Heart left ventricle (tissue), 16 donors: ENCODE measurements at places on chromosomes 12 and 14. TPM values are rescaled to one million over a fixed set of nuclear protein-coding genes. Genes with fewer than 3 reads are reported as not detected.
A peak's percentile ranks its signal among the peaks of the same experiment; 100 is the strongest.

P2RX2 gene
- not detected for total RNA-seq

LRTM2 gene
- total RNA-seq, result not detected

RERG gene
- 4.2 TPM for total RNA-seq

DNA sequence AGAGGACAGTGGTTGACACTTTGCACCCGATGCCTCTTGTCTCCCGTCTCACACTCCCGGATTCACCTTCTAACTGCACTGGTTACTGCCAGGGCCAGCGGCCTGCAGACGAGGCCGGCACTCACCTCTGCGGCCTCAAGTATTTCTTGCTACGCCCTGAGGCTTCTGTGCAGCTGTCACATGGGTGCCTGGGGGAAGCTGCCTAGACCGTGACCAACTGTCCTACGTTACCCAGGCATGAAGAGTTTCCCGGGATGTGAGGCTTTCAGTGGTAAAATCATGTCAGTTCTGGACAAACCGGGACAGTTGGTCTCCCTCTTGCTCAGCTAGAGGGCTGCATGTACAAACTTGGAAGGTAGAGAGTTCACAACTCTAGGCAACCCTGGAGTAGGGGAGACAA lies 274.5 kb downstream of the GLT1D1 start:
- no peak overlapping the region for H3K4me3 ChIP-seq
- H3K36me3 ChIP-seq, result no peaks in the 10 kb centered on the region
- H3K27me3 ChIP-seq, result no peaks in the 10 kb centered on the region

DNA sequence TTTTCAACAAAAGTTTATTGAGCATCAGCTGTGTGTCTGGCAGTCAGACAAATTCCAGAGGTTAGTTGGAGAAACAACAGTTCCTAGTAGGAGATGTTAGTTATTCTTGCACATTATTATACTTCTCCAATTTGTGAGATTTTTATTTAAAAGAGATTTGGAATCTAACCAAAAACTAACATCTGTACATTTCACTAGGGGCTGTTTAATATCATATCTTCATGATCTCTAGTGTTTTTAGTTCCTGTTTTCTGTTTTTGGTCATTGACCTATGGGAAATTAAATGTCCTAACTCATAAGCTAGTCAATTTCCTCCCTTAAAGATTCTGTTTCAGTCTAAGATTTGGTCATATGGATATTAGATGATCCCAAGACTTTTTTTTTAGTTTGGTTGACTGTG lies 34.1 kb upstream of the KLHDC2 start:
- DNase-seq, result no peak
- H3K27ac ChIP-seq, result no peak overlapping the region

GRCh38 chr14:78983126-78983525 lies 813.0 kb downstream of the NRXN3 start:
- H3K27me3 ChIP-seq, result no peaks in the 10 kb centered on the region
- no peak overlapping the region for H3K4me3 ChIP-seq
- no peaks in the 10 kb centered on the region for H3K4me1 ChIP-seq
- no peaks in the 10 kb centered on the region for H3K36me3 ChIP-seq
- no peak for DNase-seq
- no peak overlapping the region for H3K27ac ChIP-seq

GRCh38 chr14:61217516-61217915 lies 63.6 kb downstream of the TMEM30B start:
- DNase-seq, result no peak
- peaks cover 22% of the 10 kb centered on the region for H3K27me3 ChIP-seq
- H3K27ac ChIP-seq, result no peak overlapping the region
- no peaks in the 10 kb centered on the region for H3K36me3 ChIP-seq
- no peak overlapping the region for H3K4me3 ChIP-seq

DNA sequence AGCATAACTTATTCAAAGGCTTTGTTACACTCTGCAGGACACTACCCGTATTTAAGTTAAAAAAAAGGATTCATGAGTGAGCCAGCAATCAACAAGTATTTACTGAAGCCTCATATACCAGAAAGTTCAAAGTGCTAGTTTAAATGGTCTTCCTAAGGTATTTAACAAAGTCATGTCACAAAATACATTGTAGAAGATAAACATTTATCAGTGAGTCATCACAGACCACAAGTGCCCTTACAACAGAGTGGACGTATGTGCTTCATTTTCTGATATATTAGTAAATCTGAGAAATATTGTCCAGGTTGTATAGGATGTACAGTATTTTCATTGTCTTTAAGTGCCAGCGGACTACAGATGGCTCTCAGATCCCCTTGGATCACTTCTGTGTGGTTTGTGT lies 24.2 kb downstream of the FLRT2 start:
- no peaks in the 10 kb centered on the region for H3K36me3 ChIP-seq
- H3K27ac ChIP-seq, result no peak overlapping the region
- DNase-seq, result no peak
- H3K4me3 ChIP-seq, result no peak overlapping the region
- no peaks in the 10 kb centered on the region for H3K27me3 ChIP-seq

DNA sequence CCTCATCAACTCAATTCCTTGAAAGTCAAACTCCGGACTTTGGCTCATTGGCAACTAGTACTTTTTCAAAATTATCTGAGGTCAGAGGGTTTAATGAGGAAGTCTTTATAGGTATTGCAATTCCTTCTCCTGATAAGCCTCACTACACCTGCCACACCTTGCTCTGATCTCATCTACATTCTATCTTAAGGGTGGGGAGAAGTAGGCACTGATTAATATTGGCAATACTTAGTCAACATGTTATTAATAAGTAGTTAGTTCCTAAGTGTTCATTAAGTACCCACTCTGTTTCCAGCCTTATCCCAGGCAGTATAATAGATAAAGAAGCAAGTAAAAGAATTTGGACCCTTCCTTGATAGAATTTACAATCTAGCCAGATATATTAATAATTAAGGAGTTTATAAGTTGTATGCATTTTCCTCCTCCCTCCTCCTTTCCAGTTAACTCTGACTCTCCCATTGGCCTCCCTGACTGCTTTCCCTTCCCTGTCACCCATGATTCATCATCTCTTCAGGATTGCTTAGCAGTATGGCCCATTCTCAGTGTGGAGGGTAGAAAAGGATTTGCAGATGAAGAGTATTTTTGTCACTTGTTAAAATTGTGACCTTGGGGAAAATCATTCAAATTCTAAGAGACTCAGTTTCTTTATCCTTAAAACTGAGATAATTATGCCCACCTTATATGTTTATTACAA lies 231.0 kb upstream of the ATP2B1 start:
- H3K4me1 ChIP-seq, result no peaks in the 10 kb centered on the region
- DNase-seq, result no peak
- no peaks in the 10 kb centered on the region for H3K27me3 ChIP-seq
- no peaks in the 10 kb centered on the region for H3K36me3 ChIP-seq
- no peak overlapping the region for H3K27ac ChIP-seq
- H3K4me3 ChIP-seq, result no peak overlapping the region

- no peaks in the 10 kb centered on the region for H3K36me3 ChIP-seq
- H3K4me3 ChIP-seq, result no peak overlapping the region
- no peaks in the 10 kb centered on the region for H3K27me3 ChIP-seq
- H3K4me1 ChIP-seq, result no peaks in the 10 kb centered on the region
- DNase-seq, result no peak
These were observed 968.6 kb upstream of the USP15 start for GRCh38 chr12:61291647-61292046.

DNA sequence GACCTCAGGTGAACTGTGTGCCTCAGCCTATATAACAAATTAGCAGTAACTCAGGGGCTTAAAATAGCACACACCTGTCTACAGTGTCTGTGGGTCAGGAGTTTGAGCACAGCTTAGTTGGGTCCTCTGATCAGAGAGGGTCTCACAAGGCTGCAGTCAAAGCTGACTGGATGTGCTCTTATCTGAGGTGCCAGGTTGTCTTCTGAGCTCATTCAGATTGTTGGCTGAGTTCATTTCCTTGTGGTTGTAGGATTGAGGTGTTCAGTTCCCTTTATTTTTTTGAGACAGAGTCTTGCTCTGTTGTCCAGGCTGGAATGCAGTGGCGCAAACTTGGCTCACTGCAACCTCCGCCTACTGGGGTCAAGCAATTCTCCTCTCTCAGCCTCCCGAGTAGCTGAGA lies 164.7 kb downstream of the ADCK1 start:
- no peak for DNase-seq
- H3K27me3 ChIP-seq, result peaks cover 3% of the 10 kb centered on the region
- H3K27ac ChIP-seq, result no peak overlapping the region
- no peaks in the 10 kb centered on the region for H3K4me1 ChIP-seq
- no peak overlapping the region for H3K4me3 ChIP-seq

GRCh38 chr12:50979369-50980052 lies 27.2 kb downstream of the HIGD1C start:
- peaks cover 5% of the 10 kb centered on the region for H3K4me1 ChIP-seq
- H3K27me3 ChIP-seq, result no peaks in the 10 kb centered on the region
- no peak for DNase-seq
- no peak overlapping the region for H3K27ac ChIP-seq
- H3K36me3 ChIP-seq, result no peaks in the 10 kb centered on the region
- H3K4me3 ChIP-seq, result no peak overlapping the region

DNA sequence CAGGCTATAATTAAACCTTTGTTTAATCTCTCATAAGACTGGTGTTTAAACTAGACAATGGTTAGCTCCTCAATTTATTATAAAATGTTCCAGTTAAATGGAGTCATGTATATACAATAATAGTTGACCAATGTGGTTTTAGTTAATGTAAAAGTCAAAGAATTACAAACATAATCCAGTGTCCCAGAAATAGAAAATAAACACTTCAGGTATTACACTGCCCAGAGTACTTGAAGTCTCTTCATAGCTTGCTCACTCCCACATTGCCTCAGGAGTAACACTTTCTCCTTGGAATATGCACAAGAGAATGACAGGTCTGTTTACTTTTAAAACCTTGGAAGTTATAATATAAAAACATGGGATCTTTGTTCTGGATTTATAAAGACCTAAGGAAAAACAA lies 60.5 kb downstream of the SLC38A1 start:
- no peaks in the 10 kb centered on the region for H3K27me3 ChIP-seq
- H3K4me3 ChIP-seq, result no peak overlapping the region
- H3K27ac ChIP-seq, result peak overlapping the region; percentile 73
- H3K4me1 ChIP-seq, result peaks cover 27% of the 10 kb centered on the region

GRCh38 chr12:57342207-57342691 lies 88.6 kb downstream of the R3HDM2 start:
- H3K4me3 ChIP-seq, result no peak overlapping the region
- peaks cover 11% of the 10 kb centered on the region for H3K4me1 ChIP-seq

- H3K27me3 ChIP-seq, result no peaks in the 10 kb centered on the region
- peaks cover 4% of the 10 kb centered on the region for H3K36me3 ChIP-seq
- H3K4me1 ChIP-seq, result peaks cover 4% of the 10 kb centered on the region
- H3K27ac ChIP-seq, result peak overlapping the region; percentile 17
- DNase-seq, result no peak
These were observed 49.2 kb downstream of the ANAPC7 start for GRCh38 chr12:110354172-110354780.
